Activated CD4-positive, alpha-beta T cell treated with anti-CD3 and anti-CD28 coated beads for 1 hour (primary cell): ENCODE measurements at places on chromosomes 13 and 19.

DNA sequence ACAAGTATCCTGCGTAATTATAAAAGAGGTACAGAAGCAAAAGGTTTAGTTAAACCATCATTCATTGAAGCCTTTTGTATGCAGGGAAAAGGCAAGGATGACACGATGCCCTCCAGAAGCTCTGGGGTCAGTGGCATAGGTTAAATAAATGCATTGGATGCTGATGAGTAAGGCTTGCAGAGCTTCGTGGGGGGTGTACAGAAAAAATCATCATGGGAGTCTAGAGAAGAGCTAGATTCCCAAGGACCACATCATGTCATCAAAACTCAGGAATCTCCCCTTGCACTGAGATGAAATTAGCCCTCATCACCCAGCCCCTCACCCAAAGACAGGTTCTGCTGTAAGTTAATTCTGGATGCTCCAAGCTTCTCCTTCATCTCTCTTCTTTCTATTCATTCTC, 8.3 kb downstream of the FPR1 start:
- no peak for DNase-seq

- no peak for DNase-seq
Measured at GRCh38 chr13:91643394-91643793, 245.0 kb downstream of the GPC5 start.

GRCh38 chr19:30253581-30253996, 118.6 kb upstream of the ZNF536 start:
- DNase-seq = no peak

DNA sequence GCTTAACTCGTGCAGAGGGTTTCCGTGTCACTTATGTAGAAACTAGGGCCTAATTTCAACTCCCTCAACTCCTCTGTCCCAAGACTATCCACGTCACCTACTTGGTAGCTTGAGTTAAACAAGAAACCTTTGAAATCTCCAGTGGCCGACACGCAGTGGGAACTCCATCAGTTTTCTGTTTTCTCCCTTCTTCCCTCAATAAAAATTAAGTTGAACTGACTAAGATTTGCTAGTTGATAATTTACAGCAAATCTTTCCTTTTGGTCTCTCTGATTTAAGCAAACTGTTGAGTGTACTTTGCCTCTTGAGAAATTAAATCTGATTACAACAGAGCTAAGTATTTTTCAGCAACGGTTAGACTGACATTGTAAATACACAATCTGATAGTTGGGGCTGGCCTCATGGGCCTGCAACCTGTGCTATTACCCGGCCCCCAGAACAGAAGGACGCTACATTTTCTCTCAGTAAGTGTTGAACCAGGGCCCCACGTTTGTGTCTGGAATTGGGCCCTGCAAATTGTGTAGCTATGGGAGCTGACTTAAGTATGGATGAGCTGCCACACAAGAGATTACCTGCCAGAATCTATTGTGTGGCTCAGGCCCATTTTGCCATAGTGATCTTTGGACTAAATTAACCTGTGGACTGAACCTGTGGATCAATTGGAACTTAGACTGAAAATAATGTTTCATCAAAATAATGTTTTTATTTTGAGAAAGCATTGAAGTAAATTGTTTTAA, 708 bp upstream of the ESD start:
- no peak for DNase-seq

DNA sequence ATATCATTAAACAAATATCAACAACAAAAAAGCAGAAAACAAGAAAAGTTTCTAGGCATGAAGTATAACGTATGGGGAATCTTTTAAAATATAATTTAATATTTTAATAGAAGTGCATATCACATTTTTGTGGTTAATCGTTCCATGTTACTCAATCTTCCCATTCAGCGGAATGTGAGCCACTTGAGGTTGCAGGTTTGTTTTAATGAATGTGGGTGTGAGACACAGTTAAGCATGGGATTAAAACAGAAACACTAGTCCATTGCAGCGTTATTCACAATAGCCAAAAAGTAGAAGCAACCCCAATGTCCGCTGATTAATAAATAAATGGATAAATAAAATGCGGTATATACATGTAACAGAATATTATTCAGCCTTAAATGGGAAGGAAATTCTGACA, 146.0 kb downstream of the NDFIP2 start:
- DNase-seq = no peak

GRCh38 chr19:35514282-35514809, 897 bp upstream of the DMKN start:
- no peak for DNase-seq

- no peak for DNase-seq
Measured at GRCh38 chr13:30033681-30034457, 183.5 kb upstream of the UBL3 start.

GRCh38 chr13:44464471-44464870, 90.8 kb downstream of the SERP2 start:
- DNase-seq = no peak

DNA sequence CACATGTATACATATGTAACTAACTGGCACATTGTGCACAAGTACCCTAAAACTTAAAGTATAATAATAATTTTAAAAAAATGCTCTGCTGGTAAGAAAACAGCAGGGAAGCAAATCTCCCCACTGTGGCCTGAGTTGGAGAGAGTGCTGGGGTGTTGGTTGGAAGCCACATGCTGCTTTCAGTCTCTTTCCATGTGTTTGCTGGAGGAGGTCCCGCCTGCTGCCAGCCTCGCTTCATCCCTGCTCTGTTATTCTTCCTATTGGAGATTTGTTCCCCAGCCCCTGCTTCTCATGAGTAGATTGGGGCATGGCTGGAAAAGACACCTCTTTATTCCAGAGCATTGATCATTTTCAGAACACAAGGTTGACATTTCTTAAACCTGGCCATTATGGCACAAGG, 230.5 kb downstream of the FGF9 start:
- DNase-seq = no peak

GRCh38 chr13:27522847-27523246, 72.5 kb upstream of the MTIF3 start:
- DNase-seq = no peak

GRCh38 chr13:34162544-34162933, 344.6 kb downstream of the RFC3 start:
- DNase-seq = no peak

GRCh38 chr13:113616991-113617749, 32.6 kb downstream of the TFDP1 start:
- DNase-seq = no peak

- no peak for DNase-seq
Measured at GRCh38 chr13:30308548-30308947, 1.2 kb upstream of the KATNAL1 start.

DNA sequence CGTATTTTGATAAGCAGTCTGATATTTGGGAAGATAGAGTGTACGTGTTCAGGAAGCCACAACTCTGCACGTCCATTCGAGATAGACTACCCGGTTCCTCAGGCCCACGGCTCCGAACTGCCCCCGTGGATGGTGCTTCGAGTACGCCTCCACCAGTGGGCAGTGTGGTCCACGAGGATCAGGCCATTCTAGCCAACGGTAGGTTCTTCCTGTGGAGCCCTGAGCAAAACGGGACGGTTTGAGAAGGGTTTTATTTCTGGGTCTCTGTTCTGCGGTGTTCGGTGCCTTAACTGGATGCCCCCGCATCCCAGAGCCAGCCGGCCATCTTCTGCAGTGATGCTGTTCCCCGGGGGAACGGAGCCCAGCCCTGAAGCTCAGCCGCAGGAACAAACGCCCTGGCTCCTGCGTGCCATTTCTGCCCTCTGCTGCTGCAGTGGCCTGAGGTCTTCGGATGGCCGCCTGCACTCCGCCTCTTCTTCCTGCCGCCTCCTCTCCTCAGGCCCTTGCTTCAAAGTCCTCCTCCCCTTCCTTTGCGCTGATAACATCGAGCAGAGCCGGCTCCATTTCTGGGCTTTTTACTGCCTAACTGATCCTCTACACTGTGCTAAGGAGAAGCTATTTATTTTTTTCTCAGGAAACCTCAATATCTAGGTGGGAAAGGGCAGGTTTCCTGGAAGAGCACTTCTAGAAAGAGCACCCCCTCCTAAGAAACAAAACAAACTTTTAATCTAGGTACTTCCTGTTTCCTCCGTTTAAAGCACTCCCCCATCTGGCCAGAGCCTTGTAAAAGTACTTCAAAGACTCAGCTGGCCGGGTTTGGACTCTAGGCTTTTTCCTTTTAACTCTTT, 36.2 kb upstream of the SLC46A3 start:
- no peak for DNase-seq

- no peak for DNase-seq
Measured at GRCh38 chr13:52983836-52984235, 44.8 kb upstream of the OLFM4 start.

GRCh38 chr19:16070366-16070990, 5.8 kb upstream of the TPM4 start:
- DNase-seq = peak; percentile 82
